Ecto neural progenitor cell (in vitro differentiated cells): ENCODE measurements at places on chromosomes 4 and X.
A peak's percentile ranks its signal among the peaks of the same experiment; 100 is the strongest.

- no peak for DNase-seq
These were observed 7.6 kb downstream of the CYBB start for GRCh38 chrX:37787423-37787869.

- no peak for DNase-seq
These were observed 104.4 kb upstream of the RAB40AL start for GRCh38 chrX:102832661-102833060.

GRCh38 chr4:165309456-165309855, 18.0 kb upstream of the MSMO1 start:
- DNase-seq, result no peak

- DNase-seq, result peak; percentile 92
These were observed at the start of gene ADGRL3 for GRCh38 chr4:61200187-61200915. Gene ADGRL3 (plus strand): TSS chr4:61200326.
